H1 (cell line): ENCODE measurements at places on chromosomes 7 and 10. TPM values are rescaled to one million over a fixed set of nuclear protein-coding genes. Genes with fewer than 3 reads are reported as not detected.

CDH23 gene
- 1.9 and 2.0 TPM in 2 replicates for total RNA-seq

CLRN3 gene
- total RNA-seq = not detected in 2 replicates

PFKFB3 gene
- total RNA-seq = 27.3 and 32.0 TPM in 2 replicates

OR6B1 gene
- total RNA-seq = not detected in 2 replicates

WBP1L gene
- 26.2 and 26.6 TPM in 2 replicates for total RNA-seq

RASSF4 gene
- 12.3 and 14.5 TPM in 2 replicates for total RNA-seq

SPOCK2 gene
- total RNA-seq = 1.6 and 1.9 TPM in 2 replicates

- no peak for DNase-seq
Measured at GRCh38 chr10:24711465-24711864, 12.2 kb downstream of the ARHGAP21 start.

DNA sequence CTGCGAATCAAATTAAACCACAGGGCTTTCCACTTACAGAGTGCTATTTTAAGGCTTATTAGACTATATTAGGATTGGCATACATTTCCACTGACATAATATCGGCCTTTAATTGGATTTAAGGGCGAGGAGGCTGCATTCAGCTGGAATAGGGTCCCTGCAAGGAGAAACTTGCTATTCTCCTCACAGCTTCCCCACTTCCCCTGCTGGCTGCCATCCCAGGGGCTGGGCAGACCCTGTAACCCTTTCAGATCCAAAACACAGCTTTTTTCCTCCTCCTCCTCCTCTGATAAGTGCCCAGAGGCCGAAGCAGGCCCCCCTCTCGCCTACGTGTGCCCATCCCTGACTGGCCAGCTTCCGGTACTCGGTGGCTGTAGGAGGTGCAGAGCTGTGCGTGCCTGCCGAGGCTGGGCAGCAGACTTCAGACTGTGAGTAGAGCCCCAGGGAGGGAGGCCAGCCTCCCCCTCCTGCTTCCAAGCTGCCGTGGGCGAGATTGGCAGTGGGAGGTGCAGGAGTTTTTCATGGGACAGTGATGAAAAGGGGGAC is 224.2 kb downstream of the PLXNA4 start:
- DNase-seq = no peak

- DNase-seq = no peak
Measured at GRCh38 chr7:73615886-73616285, 8.4 kb downstream of the MLXIPL start.

- DNase-seq = peak; percentile 76
Measured at GRCh38 chr10:57657164-57657765, 610.4 kb downstream of the IPMK start.

DNA sequence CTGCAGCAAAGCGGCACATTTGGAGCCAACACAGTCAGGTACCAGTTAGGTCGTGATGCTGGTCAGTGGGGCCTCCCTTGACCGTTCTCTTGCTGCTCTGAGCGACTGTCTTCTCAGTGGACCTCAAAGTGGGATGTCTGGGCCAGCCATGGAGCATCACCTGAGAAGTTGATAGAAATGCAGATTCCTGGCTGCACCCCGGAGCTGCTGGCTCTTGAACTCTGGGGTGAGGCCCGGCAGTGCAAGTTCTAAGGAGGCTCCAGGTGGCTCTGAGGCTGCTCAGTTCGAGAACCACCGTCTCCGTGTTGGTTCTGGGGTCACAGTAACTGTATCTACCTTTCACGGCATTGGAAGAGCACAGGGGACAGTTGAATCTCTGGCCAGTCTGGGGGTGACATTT is 147.5 kb downstream of the WDR37 start:
- DNase-seq = no peak

- DNase-seq = no peak
Measured at GRCh38 chr7:21617916-21618390, 75.1 kb downstream of the DNAH11 start.

GRCh38 chr7:22208799-22209198 is 148.2 kb downstream of the RAPGEF5 start:
- no peak for DNase-seq

- DNase-seq = peak; percentile 59
Measured at GRCh38 chr7:130491841-130492522, at the start of gene MEST. MEST (plus strand) TSS chr7:130492085; CDS start chr7:130492314, 229 bp downstream.

GRCh38 chr10:102300278-102300843 is 55.0 kb downstream of the GBF1 start:
- DNase-seq = no peak

DNA sequence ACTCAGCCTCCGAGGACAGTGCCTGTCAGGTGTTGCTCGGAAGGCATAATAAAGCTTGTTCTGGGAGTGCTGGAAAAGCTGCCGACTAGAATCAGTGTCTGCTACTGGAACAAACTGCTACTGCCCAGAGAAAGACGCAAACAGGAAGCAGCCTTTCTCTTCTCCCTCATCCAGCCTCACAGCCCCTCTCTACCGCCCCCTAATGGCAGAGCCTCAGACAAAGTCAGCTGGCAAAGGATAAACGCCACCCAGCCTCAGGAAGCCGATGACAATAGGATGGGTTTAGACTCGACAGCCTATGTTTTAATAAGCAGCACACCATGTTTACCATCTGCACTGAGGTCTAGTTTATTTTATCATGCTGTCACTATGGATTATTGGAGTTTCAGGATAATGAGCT is 169.5 kb upstream of the LYZL1 start:
- peak; percentile 96 for DNase-seq

DNA sequence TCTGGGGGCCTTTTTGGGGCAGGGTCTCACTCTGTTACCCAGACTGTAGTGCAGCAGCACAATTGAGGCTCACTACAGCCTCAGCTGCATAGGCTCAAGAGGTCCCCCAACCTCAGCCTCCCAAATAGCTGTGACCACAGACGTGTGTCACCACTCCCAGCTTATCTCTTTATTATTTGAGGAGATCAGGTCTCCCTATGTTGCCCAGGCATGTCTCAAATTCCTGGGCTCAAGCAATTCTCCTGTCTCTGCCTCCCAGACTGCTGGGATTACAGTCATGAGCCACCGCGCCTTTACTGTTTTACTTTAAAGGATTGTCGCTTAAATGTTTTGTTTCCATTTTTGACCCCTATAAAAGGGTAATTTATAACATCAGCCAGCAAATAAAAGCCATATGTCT is 502.6 kb upstream of the AUTS2 start:
- no peak for DNase-seq

- DNase-seq = no peak
Measured at GRCh38 chr7:1620835-1621234, 49.2 kb upstream of the ELFN1 start.

DNA sequence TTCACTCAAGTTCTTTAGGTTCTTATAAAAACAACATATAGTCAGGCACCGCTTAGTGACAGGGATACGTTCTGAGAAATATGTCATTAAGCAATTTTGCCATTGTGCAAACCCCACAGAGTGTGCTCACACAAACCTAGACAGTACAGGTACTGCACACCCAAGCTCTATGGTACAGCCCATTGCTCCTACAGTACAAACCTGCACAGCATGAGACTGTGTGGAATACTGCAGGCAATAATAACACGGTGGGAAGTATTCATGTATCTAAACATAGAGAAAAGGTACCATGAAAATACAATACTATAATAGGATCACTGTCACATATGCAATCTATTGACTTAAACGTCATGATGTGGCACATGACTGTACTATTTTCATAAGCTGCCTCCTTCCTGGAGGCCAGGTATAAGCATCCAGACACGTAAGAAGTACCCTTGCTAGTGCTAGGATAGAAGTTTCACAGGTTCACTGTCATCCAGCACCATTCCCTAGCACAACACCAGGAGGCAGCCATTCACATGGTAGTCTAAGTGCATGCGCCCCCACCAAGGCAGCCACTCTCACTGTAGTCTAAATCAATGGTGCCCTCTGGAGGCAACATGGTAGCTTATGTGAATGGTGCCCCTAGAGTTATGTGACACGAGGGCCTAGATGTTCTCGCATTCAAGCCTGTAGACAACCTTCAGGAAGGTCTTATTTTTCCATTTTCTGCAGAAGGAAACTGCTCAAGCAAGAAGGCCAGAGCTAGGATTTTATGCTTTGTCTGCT is 98.5 kb downstream of the ARHGAP22 start:
- no peak for DNase-seq

- DNase-seq = no peak
Measured at GRCh38 chr10:94439275-94439861, 37.0 kb downstream of the TBC1D12 start.

DNA sequence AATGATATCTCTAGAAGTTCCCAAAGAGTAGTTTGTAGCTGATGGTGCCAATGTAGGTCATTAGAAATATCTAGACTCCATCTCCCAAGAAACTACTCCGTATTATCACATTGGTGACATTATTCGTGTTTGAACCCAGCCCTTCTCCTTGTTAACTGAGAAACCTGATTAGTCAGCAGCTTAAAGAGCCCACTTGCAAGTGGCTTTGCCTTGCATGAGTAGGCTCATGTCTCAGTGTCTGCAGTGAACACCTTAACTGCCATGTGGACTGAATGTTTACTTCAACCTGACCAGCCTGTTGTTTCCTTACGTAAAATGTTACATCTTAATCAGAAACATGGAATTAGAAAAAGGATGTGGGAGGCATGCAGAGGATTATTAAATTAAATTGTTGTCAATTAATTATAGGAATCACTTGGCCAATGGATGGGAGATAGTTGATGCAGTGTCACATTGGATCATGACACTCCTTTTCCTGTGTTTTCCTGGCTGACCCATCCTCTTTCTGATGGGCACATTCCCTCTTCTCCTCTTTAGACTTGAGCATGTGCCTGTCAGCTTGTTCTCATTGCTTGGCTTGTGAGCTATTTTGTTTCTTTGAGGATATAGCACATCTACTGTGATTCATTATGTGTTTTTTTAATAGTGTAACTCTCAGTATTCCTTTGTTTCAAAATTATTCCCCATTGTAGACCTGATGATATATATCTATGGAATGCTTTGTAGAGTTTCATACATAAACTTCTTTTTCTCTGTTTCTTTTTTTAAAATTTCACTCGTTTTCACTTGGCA is 18.0 kb downstream of the STARD3NL start:
- DNase-seq = no peak

- no peak for DNase-seq
Measured at GRCh38 chr10:61633665-61634064, 29.1 kb upstream of the CABCOCO1 start.

GRCh38 chr10:78721231-78721630 is 347.5 kb upstream of the ZMIZ1 start:
- DNase-seq = no peak

DNA sequence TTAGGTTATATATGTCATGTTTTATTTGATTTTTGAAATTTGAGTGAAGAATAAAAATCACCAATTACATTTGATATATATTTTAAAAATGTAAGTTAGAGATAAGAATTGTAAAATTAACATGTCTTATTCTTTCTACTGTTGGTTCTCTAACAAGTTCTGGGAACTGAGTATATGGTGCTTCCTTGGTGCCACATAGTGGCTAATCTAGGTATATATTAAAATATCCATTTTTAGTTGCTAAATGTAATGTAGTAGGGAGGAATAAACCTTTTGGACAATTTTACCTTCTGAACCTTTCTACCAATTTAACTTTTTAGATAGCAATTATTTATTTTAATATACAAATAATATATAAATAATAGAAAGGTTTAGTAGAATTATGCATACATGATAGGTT is 17.5 kb downstream of the CFAP69 start:
- no peak for DNase-seq

DNA sequence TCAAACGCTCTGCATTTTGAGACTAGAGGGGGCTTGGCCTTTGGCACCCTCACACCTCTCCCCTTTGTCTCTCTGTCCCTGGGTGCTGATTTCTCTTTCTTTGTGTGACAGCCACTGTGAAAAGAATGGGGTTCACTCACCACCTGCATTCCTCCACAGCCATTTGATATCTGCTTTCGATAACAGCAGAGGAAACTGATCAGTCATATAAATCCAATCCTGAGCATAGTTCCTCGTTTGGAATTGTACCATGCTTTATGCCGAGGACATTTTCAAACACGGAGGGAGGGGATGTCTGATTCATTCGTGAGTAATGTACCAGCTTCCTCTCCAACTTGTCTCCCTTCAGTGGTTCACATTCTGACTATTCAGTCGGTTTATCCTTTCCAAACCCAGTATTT is 15.8 kb downstream of the MET start:
- no peak for DNase-seq

- no peak for DNase-seq
Measured at GRCh38 chr10:70296406-70296899, 12.6 kb upstream of the NPFFR1 start.

DNA sequence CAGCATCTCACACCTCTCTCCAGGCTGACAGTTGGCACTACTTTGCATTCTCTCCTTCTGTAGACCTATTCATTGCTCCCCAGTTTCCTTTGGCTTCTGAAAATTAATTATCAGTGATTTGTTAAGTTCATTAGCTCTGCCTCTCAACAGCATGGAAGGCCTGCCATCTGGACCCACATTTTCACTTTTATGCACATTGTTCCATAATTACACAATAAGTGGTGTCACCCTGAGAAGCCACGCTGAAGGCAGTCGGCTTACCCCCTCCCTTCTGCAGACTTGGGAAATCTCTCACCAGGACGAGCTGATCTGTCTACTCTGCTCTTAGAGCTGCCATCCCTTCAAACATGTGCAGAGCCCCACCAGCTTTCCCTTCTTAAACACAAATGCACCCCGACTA is 64.7 kb downstream of the SLIT1 start:
- DNase-seq = no peak

- DNase-seq = no peak
Measured at GRCh38 chr10:71812913-71813590, 38.0 kb downstream of the PSAP start.

- no peak for DNase-seq
Measured at GRCh38 chr7:14806891-14807290, 95.7 kb downstream of the DGKB start.

GRCh38 chr7:51270965-51271364 is 45.6 kb downstream of the COBL start:
- DNase-seq = peak; percentile 38

DNA sequence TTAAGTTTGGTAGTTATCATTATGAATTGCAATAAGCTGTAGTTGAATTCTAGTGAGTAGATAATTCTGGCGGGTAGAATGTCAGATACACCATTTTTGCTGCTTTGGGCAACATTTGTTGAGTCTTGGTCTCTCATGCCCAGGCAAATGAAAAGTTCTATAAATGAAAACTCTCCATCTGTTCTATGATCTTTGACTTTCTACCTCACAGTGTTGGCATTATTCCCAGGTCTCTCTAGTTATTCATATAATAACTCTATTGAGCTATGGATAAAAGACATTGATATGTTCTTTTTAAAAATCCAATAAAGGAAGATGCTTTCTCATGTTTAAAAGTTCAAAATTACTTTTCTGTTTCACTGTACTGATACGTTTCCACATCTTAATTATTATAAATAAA is 415.3 kb upstream of the SEMA3D start:
- DNase-seq = no peak
